SW480 (cell line): ENCODE measurements at places on chromosomes 3 and 15.

- no peak for DNase-seq
Observed at GRCh38 chr3:186845756-186846155, 3.2 kb downstream of the ADIPOQ start.

DNA sequence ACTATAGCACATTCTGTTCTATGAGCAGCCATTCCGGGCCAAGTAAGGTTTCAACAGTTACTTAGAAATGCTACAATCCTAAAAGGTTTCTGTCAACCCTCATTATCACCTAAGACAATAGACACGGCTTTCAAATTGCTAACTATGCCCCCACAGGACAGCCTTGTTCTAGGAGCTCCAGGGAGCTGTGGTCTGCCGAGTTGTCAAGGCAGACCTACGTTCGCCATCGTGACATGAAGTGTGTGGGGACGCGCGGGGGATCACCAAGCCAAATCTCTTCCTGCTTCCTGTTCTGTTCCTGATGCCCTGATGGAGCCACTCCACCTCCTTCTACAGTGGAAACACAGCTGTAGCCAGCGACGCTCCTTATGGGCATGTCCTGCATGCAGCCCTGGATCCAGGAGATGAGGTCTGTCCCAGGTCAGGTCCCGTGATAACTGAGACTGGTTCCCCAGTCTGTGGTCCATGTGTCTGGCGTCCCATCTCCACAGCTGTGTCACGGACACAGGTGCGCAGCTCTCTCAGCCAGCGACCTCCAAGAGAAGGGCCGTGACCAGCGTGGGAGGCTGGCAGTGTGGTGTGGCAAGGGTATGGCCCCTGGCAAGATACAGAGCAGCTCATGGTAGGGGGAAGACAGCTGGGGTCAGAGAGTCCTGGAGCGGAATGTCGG is 82.8 kb downstream of the PCSK6 start:
- no peak for DNase-seq

DNA sequence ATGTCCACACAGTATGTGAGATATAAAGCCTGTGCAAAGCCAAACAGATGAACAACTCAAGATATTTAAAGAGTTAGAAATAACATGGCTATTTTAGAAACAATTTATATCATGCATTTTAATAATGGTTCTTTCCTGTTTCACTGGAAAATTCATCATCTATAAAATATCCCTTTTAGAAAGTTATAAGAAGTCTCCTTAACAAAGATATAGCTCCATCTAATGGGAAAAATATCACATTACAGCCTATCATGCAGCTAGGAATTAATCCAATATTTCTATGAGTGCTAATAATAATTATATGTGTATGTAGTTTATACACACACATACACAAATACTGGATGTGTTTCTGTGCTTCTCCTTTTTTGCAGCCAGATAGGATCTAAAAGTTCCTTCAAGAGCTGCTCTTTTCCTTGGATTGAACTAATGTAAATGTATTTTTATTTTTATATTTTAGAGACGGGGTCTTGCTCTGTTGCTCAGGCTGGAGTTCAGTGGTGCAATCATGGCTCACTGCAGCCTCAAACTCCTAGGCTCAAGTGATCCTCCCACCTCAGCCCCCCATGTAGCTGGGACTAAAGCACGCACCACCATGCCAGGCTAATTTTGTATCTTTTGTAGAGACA is 21.6 kb downstream of the RPL22L1 start:
- peak; percentile 48 for DNase-seq

GRCh38 chr3:149955449-149955848 is 15.2 kb downstream of the PFN2 start:
- no peak for DNase-seq
